Motor neuron (in vitro differentiated cells): ENCODE measurements at places on chromosomes 11 and 22. TPM values are rescaled to one million over a fixed set of nuclear protein-coding genes. Genes with fewer than 3 reads are reported as not detected.

SAA1 gene
- total RNA-seq, result not detected in 2 replicates

SEC14L6 gene
- total RNA-seq, result 0.10 TPM in 1 of 2 replicates, not detected in the other

INSC gene
- 0.14 and 0.52 TPM in 2 replicates for total RNA-seq

CHRDL2 gene
- 0.87 TPM in 1 of 2 replicates, not detected in the other for total RNA-seq

HBG1 gene
- 0.25 and 0.65 TPM in 2 replicates for total RNA-seq

RELT gene
- total RNA-seq, result 6.3 and 6.5 TPM in 2 replicates

TEX12 gene
- 0.75 and 1.1 TPM in 2 replicates for total RNA-seq

ALKBH3 gene
- total RNA-seq, result 31.2 and 40.8 TPM in 2 replicates

NOX4 gene
- total RNA-seq, result 2.7 and 3.1 TPM in 2 replicates

PANX3 gene
- total RNA-seq, result not detected in 2 replicates

CATSPER1 gene
- 1.4 TPM in 1 of 2 replicates, not detected in the other for total RNA-seq

PATE2 gene
- 0.13 TPM in 1 of 2 replicates, not detected in the other for total RNA-seq

GP1BB gene
- 7.1 and 11.2 TPM in 2 replicates for total RNA-seq

HMOX1 gene
- total RNA-seq, result 1.4 and 1.9 TPM in 2 replicates

NUMA1 gene
- 89.0 and 93.1 TPM in 2 replicates for total RNA-seq

ACR gene
- 0.63 TPM in 1 of 2 replicates, not detected in the other for total RNA-seq

MUC6 gene
- total RNA-seq, result 0.14 and 0.37 TPM in 2 replicates

ZC3H7B gene
- 28.9 and 30.9 TPM in 2 replicates for total RNA-seq

CLMP gene
- 11.3 and 11.6 TPM in 2 replicates for total RNA-seq

A4GALT gene
- 0.91 and 1.3 TPM in 2 replicates for total RNA-seq

ATG16L2 gene
- 4.3 and 7.1 TPM in 2 replicates for total RNA-seq

OR2D2 gene
- 1.3 TPM in 2 replicates for total RNA-seq

SMIM35 gene
- total RNA-seq, result 0.49 and 0.52 TPM in 2 replicates

KCNK4 gene
- 0.78 and 1.2 TPM in 2 replicates for total RNA-seq

SLC22A6 gene
- not detected in 2 replicates for total RNA-seq

BTG4 gene
- total RNA-seq, result not detected in 2 replicates

MRGPRX4 gene
- 1.1 TPM in 1 of 2 replicates, not detected in the other for total RNA-seq

MIAT gene
- total RNA-seq, result 195 and 200 TPM in 2 replicates

BACE1 gene
- 30.6 and 33.4 TPM in 2 replicates for total RNA-seq
